PC-9 (cell line): ENCODE measurements at places on chromosomes 11 and 22. TPM values are rescaled to one million over a fixed set of nuclear protein-coding genes. Genes with fewer than 3 reads are reported as not detected.

SOX6 gene
- 4.6 and 5.1 TPM in 2 replicates for total RNA-seq

DNA sequence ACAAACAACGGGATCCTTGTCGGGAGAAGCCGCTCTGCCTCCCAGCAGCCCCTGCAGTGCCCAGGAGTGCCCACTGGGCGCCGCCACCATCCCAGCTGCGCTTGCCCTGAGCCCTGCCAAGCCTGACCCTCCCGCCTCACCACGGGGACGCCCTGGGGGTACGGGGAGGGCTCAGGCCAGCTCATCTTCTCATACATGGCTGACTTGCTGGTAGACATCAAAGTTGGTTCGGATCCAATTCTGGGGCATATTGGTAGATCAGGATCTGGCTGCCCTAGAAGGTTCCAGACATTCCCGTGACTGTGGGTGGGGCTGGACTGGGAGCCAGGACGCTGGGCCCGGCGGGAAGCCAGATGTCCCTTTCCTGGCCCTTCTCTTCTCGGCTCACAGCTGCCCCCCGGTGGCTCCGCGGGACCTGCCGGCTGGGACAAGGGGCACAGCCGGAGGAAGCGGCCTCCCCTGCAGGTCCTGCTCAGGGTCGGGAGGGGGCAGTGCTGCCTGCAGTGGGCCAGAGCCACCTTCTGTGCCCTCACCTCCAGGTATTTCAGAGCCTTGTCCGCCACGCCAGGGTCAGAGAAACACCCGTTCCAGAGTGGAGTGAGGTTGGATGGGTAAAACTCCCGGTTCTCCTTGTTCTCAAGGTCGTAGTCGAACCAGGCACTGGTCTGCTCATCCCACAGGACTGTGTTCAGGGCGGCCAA is 10.6 kb upstream of the TREH start:
- DNase-seq: peak; percentile 92

MISFA gene
- total RNA-seq: 5.8 and 7.9 TPM in 2 replicates

DNA sequence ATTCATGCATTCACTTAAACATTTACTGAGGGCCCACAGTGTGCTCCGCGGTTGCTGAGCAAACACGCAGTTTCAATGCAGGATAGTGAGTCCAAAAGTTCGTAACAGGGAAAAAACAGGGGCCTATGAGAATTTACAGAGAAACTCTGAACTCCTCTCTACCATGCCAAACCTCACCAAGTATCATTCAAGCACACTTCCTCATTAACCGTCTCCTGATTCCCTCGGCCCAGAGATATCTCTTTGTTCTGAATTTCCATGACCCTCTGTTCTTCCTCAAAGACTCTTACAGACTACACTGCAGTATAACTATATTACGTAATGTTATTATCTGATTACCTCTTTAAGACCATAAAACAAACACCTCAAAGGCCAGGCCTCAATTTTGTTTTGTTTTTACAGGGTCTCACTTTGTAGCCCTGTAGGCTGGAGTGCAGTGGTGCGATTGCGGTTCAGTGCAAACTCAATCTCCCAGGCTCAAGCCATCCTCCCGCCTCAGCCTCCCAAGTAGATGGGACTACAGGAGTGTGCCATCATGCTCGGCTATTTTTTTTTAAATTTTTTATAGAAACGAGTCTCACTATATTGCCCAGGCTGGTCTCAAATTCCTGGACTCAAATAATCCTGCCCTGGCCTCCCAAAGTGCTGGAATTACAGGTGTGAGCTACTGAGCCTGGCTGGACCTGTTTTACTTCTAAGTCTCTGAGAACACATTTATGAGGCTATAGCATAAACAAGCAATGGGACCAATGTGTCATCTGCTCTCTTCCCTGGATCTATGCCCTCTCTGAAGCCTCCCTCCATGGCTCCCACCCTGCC is 3.6 kb downstream of the HPS4 start:
- no peak for DNase-seq

GRCh38 chr11:19553683-19554333 is 158.8 kb upstream of the NAV2 start:
- DNase-seq: peak; percentile 81

- DNase-seq: peak; percentile 36
Observed at GRCh38 chr22:19629720-19630419, 84.4 kb upstream of the SEPTIN5 start.

DNA sequence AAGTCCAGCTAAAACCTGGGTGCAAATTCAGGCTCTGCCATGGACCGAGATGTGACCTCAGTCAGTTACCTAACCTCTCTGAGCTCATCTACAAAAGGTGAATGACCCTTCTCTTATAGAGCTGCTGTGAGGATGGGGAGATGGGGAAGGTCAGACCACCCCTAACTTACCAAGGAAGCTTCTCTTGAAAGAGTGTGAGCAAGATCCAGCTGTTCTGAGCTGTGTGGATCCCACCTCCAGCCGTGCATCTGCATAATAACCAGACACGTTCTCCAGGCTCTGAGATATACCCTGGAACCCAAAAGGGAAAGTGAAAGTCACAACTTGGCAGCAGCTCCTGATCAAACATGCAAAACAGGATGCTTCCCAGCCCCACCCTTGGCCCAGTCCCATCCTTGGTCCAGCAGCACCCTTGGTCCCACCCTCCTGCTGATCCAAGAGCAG is at the start of gene APOL3:
Gene APOL3 (minus strand): TSS at position 257 of the 444 bp plus-strand sequence. CDS start 11,700 bp downstream, outside the sequence.
- DNase-seq: no peak

DNA sequence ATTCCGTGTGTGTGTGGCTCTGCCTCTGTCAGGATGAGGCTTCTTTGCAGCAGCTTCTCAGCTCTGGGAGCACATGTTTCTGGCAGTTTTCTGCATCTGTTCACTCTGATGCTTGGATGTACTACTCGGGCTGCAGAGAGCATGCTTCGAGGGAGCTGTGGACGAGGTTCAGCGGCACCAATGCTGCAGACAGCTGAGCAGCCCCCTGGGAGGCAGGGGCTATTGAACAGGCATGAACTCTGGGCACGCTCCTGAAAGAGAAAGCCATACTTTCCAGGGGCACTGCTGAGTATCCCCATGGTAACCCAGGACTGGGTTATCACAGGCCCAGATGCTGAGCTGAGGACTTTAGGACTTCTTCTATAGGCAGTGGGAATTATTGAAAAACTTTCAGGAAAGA is 33.8 kb downstream of the ADAMTS8 start:
- no peak for DNase-seq

GNB1L gene
- total RNA-seq: 10.3 and 13.9 TPM in 2 replicates

GP1BB gene
- total RNA-seq: 0.35 and 2.0 TPM in 2 replicates

CDC42EP2 gene
- total RNA-seq: 17.8 and 20.8 TPM in 2 replicates

GPR152 gene
- total RNA-seq: not detected in 2 replicates

YAP1 gene
- 101 and 111 TPM in 2 replicates for total RNA-seq
